Astrocyte of the hippocampus (primary cell): ENCODE measurements at places on chromosomes 3 and 15.

DNA sequence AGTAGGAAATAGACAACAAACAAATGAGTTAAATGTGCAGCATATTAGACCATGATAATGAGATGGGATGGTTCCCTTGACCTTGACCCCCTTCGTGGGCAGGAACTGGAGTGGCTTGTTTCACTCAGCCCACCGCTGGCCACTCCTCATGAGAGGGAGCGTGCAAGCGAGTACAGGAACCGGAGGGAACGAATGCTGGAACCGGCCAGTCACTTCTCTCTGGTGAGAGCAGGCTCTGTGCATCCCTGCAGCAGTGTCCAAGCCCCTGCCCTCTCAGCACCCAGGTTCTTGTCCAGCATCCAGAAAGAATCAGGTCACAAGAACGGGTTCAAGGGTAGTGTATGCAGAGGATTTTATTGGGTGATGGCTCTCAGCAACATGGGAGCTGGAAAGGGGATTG is 17.2 kb upstream of the IREB2 start:
- DNase-seq = no peak

GRCh38 chr3:183099838-183100204 is 525 bp upstream of the MCCC1 start:
- DNase-seq = no peak

DNA sequence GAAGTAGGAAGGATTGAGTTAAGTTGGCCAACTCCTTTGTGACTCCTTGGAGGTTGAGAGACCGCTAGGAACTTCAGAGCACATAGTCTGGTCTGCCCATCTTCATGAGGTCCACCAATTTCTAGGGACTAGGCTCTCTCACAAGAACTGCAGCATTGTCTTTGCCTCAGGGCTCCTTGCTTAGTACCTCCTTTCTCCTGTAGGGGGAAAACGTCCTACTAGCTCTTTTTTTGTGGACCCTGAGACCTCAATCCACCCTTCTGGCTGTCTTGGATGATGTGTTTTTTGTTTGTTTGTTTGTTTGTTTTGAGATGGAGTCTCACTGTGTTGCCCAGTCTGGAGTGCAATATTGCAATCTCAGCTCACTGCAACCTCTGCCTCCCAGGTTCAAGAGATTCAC is 21.6 kb downstream of the REC114 start:
- DNase-seq = no peak

DNA sequence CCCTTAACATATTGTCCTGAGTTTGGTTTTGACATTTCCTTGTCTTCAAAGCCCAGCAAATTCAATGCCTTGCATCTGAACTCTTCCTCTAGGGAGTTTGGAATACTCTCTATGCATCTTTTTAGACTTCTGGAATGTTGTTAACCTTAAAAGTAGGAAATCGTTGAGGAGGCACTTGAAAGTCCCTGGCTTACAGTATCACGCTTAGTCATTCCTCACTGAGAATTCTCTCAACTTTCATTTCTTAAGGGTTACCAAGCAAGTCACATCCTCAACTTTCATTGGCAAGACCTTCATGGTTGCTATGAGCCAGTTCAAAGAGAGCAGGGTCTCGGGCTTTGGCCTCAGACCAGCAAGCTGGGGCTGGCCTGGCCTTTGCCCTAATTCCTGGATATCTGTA is 89.9 kb downstream of the ASB7 start:
- DNase-seq = no peak

DNA sequence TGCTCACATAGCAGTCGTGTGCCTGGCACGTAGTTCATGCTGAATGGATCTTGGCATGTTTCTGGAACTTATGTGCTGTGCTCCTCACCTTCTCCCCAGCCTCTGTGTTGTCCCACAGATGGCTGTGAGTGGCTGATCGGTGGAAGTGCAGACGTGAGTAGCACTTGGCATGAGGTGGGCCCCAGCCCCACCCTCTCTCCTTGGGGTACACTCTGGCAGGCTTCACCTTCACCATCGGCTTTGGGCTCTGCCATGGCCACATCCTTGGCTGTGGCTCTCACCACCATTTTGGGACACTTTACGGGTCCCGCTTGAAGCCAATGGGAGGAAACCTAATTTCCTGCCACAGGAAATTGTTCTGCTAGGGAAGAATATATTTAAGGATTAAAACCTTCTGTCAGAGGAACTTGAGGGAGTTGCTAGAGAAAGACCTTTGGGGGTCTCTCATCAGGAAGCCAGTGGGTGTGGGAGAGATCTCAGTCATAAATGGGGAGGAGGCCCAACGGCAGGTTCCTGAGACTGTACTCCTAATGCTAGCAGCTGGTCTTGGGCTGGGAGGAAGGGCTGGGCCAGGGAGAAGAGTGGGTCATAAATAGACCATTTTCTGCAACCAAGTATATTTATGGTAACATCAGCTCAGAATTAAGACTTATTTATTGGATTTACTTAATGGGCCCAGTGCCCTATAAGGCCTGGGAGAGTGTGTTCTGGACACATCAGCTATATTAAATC is 92.3 kb downstream of the SMAD3 start:
- DNase-seq = no peak

GRCh38 chr3:107661447-107662123 is 138.8 kb downstream of the BBX start:
- DNase-seq = peak; percentile 23

GRCh38 chr3:120468635-120469295 is 18.0 kb upstream of the FSTL1 start:
- no peak for DNase-seq

DNA sequence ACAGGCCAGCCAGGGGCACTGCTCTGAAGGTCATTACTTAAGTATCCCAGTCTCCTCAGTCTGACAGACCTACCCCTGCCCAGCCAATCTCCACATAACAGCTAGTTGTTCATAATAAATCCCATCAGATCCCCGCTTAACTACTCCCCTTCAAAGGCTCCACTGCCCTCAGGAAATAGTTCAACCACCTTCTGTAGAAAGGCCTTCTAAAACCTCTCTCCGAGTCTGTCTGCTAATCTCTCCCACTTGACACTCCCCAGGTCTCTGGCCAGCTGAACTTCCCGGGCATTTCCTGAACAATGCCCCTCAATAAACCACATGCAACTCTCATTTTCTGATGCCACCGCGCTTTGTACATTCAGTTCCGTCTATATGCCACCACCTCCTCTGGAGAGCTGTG is 6.0 kb downstream of the PRC1 start:
- no peak for DNase-seq

DNA sequence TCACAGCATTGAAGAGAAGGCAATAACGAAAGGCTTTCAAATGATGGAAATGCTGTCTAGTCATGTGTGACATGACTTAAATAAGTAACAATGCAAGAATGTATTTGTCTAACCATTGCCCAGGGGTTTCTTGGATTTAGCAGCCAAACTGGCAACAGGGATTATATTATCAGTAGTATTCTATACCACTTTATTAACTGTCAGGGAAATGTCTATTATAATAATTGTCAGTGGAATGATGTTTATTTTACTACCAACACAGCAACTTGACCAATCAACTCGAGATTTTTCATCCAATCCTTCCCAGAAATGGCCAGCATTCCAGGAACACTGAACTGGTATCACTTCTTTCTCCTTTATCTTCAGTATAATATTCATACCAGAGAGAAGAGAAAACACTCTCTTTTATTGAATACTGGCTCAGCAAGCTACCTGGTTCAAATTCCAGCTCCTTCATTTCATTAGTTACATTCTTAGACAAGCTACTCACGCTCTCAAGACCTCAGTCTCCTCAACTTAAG is 66.2 kb downstream of the FOXP1 start:
- DNase-seq = peak; percentile 69

DNA sequence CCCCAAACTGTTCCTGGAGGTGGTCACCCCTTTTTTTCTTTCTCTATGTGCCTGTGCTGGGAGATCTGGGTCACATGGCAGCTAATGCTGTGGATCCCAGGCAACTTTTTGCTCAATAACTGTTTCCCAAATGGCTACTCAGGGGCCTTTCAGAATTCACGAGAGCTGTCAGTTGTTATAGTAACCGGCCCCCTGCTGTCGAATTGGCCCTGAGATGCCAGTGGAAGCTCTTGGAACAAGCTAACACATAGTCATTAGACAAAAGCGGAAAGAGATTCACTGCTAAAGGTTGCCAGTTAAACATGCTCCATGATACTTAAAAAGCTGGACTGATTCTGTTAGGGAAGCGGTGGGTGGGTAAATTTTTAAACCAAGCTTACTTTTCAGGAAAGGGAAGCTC is 144.1 kb downstream of the FEZF2 start:
- peak; percentile 28 for DNase-seq

- no peak for DNase-seq
Measured at GRCh38 chr3:157368171-157368570, 68.5 kb upstream of the PTX3 start.

GRCh38 chr15:72933976-72934375 is 118.3 kb upstream of the NEO1 start:
- DNase-seq = no peak

GRCh38 chr15:79365765-79366164 is 54.9 kb downstream of the TMED3 start:
- no peak for DNase-seq

DNA sequence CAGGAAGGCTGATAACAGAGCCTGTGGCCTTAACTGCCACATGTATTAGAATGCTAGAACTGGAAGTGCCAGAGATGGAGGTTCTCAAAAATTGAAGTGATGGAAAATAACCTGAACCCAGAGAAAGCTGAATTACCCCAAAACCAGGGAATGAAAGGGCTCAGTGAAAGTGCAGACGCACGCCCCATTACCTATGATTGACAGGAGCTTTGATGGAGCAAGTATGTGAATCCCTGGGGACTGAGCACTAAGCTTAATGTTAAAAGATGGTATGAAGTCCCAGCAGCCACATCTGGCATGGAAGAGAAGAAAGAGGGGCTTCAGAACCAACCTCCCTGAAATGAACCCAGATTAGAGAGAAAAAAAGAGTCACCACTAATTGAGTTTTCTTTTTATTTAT is 118.4 kb upstream of the FHIT start:
- no peak for DNase-seq

GRCh38 chr3:95899494-95899893 is 914.9 kb upstream of the EPHA6 start:
- DNase-seq = no peak

- no peak for DNase-seq
Measured at GRCh38 chr3:4062621-4063020, 240.5 kb upstream of the SETMAR start.

- DNase-seq = peak; percentile 56
Measured at GRCh38 chr3:78659386-78659987, 1108.3 kb downstream of the ROBO1 start.

DNA sequence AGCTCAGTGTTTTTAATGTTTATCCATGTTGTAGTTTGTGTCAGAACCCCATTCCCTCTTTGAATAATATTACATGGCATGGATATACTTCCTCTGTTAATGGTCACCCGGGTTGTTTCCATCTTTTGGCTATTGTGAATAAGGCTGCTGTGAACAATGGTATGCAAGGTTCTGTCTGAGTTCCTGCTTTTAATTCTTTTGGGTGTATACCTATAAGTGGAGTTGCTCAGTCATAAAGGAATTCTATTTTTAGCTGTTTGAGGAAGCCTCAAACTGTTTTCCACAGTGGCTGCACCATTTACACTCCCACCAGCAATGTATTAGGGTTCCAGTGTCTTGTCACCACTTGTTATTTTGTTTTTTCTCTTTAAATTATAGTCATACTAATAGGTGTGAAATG is 99.6 kb downstream of the SLC25A26 start:
- no peak for DNase-seq

DNA sequence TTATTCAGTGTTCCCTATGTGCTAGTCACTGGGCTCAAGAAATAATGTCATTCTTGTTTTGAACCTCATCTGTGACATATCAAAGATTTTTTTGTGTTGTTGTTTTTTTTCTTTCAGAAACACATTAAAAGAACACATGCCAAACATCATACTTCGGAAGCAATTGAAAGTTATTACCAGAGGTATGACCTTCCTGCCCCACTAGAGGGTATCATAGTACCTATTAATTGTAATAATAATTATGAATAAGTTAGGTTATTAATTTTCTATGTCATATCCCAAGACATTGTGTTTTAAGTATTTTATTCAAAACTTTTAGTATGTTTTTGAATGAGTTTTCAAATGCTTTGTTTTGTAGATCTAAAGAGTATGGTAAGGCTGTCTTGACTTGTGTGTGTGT is 65.7 kb downstream of the CDIN1 start:
- no peak for DNase-seq

- DNase-seq = no peak
Measured at GRCh38 chr3:127304121-127304744, 16.4 kb upstream of the PRR20G start.

DNA sequence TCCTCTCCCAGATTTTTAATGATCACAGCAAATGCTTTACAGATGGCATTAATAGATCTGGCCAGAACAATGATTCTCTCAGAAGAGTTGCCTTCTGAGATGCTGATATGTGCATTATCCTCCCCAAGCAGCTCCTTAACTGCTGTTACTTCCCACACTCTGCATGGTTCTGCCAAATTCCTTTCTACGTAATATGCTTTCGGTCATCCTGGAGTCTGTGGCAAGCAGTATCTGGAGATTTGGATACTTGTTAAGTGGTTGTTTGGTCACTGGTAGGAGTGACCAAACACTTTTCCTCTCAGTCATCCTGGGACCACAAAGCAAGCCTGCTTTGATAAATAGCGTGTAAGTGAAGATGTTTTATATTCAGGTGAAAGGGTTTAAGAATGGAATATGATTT is 71.1 kb upstream of the CCNL1 start:
- peak; percentile 72 for DNase-seq

DNA sequence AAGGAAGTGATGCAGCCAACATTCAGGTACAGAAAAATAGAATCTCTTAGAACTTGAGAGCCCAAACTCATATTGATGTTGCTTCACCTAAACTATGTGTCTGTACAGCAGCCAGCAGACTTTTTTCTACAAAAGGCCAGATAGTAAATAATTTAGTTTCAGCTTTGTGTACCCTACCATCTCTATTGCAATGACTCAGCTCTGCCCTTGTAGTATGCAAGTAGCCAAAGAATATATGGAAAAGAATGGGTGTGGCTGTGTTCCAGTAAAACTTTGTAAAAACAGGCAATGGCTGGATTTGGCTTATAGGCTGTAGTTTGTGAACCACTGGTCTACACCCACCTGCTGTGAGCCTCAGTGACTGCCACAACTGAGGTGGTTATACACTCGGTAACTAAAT is 392.5 kb upstream of the RARB start:
- peak; percentile 45 for DNase-seq

DNA sequence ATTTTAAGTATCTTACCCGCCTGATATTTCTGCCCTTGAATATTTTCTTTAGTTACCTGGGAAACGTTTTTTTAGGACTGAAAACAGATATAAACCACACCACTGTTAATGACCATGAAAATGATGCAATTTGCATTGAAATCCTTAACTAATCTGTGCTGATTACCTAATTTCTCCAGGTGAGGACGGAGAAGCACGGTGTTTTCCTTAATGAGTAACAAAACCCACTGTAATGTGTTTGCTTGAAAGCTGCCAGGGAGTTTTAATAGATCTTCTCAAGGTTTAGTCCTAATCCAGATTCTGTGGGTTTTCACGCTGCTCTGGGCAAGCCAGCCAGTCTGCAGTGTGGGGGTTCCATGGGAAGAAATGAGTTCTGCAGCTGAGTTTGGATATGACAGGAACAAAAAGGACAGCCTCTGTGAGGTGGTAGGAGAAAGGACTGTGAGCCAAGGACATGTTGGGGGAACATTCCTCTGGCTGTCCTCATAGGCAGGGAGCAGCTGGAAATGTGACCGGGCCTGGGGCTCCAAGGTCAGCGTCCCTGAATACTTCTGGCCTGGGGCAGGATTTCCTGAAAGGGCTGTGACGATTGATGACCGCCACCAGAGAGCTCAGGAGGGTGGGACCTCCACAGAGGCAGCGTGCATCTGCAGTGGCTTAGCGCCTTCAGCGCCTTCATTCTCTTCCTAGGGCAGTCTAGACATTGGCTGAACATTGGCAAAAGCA is 18.6 kb downstream of the THSD4 start:
- no peak for DNase-seq
